Activated CD4-positive, alpha-beta T cell treated with anti-CD3 and anti-CD28 coated beads, Interleukin-2, amount 10 ng/mL, durations not matched to agents 7 days and 5 days (primary cell): ENCODE measurements at places on chromosomes 16 and 17.

GRCh38 chr17:72362376-72363088, 241.7 kb downstream of the SOX9 start:
- H3K4me1 ChIP-seq, result no peaks in the 10 kb centered on the region
- no peaks in the 10 kb centered on the region for H3K36me3 ChIP-seq
- H3K27me3 ChIP-seq, result no peaks in the 10 kb centered on the region
- no peak overlapping the region for H3K4me3 ChIP-seq

GRCh38 chr16:2715519-2715918, 4.5 kb downstream of the PRSS27 start:
- H3K27ac ChIP-seq, result no peak overlapping the region
- peaks cover 10% of the 10 kb centered on the region for H3K4me1 ChIP-seq
- peak overlapping the region; percentile 27 for H3K4me3 ChIP-seq
- peak; percentile 88 for DNase-seq
- no peaks in the 10 kb centered on the region for H3K27me3 ChIP-seq

GRCh38 chr17:68641276-68642117, 40.3 kb upstream of the FAM20A start:
- DNase-seq, result no peak
- peaks cover 14% of the 10 kb centered on the region for H3K27me3 ChIP-seq
- H3K4me3 ChIP-seq, result no peak overlapping the region
- H3K36me3 ChIP-seq, result no peaks in the 10 kb centered on the region

GRCh38 chr17:48432820-48433775, 3.1 kb upstream of the SKAP1 start:
- H3K27me3 ChIP-seq, result no peaks in the 10 kb centered on the region
- H3K4me1 ChIP-seq, result peaks cover 70% of the 10 kb centered on the region
- H3K36me3 ChIP-seq, result peaks cover 35% of the 10 kb centered on the region
- no peak overlapping the region for H3K27ac ChIP-seq
- no peak overlapping the region for H3K4me3 ChIP-seq

DNA sequence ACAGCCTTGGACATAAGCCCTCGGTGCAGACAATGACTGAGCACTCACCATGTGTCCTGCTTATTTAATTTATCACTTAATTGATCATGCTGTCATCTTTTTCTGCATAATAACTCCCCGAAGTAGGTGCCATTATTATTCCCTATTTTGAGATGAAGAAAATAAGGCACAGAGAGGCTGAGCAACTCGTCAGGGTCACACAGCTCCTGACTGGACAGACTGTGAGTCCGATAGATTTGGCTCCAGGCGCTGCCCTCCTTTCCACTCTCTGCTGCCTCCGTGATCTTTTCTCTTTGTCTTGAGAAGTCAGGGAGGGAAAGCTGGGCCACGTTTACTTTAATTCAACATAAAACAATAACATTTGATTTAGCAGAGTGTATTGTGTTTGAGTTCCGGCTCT, 19.0 kb upstream of the N4BP1 start:
- peaks cover 9% of the 10 kb centered on the region for H3K27me3 ChIP-seq
- H3K27ac ChIP-seq, result no peak overlapping the region
- no peak overlapping the region for H3K4me3 ChIP-seq

- no peak overlapping the region for H3K4me3 ChIP-seq
- peaks cover 13% of the 10 kb centered on the region for H3K36me3 ChIP-seq
- peak overlapping the region; percentile 67 for H3K27ac ChIP-seq
- peaks cover 22% of the 10 kb centered on the region for H3K4me1 ChIP-seq
These were observed 47.9 kb downstream of the RABEP1 start for GRCh38 chr17:5329784-5330557.

- H3K27ac ChIP-seq, result no peak overlapping the region
- H3K27me3 ChIP-seq, result no peaks in the 10 kb centered on the region
- no peak overlapping the region for H3K4me3 ChIP-seq
- H3K4me1 ChIP-seq, result no peaks in the 10 kb centered on the region
These were observed 269.7 kb upstream of the MAF start for GRCh38 chr16:79870016-79870886.

- H3K27ac ChIP-seq, result peak overlapping the region; percentile 83
- DNase-seq, result no peak
- H3K4me3 ChIP-seq, result peak overlapping the region; percentile 84
These were observed 1.1 kb downstream of the ACTG1 start for GRCh38 chr17:81511554-81511803.

DNA sequence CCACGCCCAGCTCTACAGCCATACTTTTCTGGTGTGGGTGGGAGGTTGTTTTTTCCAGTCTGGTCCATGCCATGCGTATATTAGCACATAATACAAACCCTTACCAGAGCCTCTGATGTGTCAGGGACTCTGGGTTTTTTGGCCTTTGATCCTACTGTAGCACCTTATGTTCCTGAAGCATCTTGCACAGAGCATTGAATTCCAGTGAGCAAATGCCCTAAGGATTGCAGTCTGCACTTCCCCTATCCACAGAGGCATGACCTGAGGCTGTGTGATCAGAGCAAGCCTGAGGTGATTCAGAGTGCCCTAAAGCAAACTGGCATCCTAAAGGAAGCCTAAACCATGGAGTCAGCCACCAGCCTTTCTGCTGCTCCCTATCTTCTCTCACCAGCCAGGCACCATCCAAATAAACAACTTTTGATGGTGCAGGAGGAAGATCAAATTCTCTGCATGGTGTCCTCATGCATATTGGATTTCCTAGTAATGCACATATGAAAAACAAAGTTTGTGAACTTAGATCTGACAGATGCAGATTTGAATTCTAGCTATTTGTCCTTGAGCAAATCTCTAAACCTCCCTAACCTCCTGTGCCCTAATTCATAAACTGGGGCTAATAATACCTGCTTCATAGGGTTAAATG, 41.2 kb upstream of the HAS3 start:
- no peak overlapping the region for H3K4me3 ChIP-seq
- no peaks in the 10 kb centered on the region for H3K4me1 ChIP-seq
- no peaks in the 10 kb centered on the region for H3K36me3 ChIP-seq
- DNase-seq, result no peak

GRCh38 chr17:31096106-31096436, 1.3 kb downstream of the NF1 start:
- no peak for DNase-seq
- no peaks in the 10 kb centered on the region for H3K27me3 ChIP-seq
- H3K27ac ChIP-seq, result peak overlapping the region; percentile 86
- H3K36me3 ChIP-seq, result no peaks in the 10 kb centered on the region
- peaks cover 17% of the 10 kb centered on the region for H3K4me1 ChIP-seq

DNA sequence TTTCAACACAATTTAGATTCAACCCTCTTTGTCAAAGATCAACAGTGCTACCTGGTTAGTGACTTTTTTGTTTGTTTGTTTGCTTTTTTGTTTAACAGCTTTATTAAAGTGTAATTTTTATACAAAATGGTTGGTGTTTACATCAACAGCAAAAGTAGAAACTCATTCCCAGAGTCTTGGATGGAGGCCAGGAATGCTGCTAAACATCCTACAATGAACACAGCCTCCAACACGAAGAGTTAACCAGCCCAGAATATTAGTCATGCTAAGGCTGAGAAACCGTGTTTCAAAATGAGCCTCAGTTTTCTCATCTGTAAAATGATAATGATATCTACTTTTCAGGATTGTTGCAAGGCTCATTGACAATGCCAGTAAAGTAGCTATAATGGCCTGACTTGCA, 211.0 kb upstream of the MAF start:
- no peak overlapping the region for H3K4me3 ChIP-seq
- H3K27me3 ChIP-seq, result peaks cover 9% of the 10 kb centered on the region
- H3K4me1 ChIP-seq, result no peaks in the 10 kb centered on the region
- no peak for DNase-seq
- no peaks in the 10 kb centered on the region for H3K36me3 ChIP-seq

- H3K4me1 ChIP-seq, result peaks cover 26% of the 10 kb centered on the region
- H3K27me3 ChIP-seq, result peaks cover 41% of the 10 kb centered on the region
- H3K4me3 ChIP-seq, result no peak overlapping the region
These were observed 1.3 kb downstream of the YBX2 start for GRCh38 chr17:7293159-7293558.

GRCh38 chr17:82675476-82676245, 22.8 kb downstream of the RAB40B start:
- no peaks in the 10 kb centered on the region for H3K27me3 ChIP-seq
- H3K27ac ChIP-seq, result no peak overlapping the region
- H3K4me3 ChIP-seq, result no peak overlapping the region
- H3K4me1 ChIP-seq, result peaks cover 3% of the 10 kb centered on the region

DNA sequence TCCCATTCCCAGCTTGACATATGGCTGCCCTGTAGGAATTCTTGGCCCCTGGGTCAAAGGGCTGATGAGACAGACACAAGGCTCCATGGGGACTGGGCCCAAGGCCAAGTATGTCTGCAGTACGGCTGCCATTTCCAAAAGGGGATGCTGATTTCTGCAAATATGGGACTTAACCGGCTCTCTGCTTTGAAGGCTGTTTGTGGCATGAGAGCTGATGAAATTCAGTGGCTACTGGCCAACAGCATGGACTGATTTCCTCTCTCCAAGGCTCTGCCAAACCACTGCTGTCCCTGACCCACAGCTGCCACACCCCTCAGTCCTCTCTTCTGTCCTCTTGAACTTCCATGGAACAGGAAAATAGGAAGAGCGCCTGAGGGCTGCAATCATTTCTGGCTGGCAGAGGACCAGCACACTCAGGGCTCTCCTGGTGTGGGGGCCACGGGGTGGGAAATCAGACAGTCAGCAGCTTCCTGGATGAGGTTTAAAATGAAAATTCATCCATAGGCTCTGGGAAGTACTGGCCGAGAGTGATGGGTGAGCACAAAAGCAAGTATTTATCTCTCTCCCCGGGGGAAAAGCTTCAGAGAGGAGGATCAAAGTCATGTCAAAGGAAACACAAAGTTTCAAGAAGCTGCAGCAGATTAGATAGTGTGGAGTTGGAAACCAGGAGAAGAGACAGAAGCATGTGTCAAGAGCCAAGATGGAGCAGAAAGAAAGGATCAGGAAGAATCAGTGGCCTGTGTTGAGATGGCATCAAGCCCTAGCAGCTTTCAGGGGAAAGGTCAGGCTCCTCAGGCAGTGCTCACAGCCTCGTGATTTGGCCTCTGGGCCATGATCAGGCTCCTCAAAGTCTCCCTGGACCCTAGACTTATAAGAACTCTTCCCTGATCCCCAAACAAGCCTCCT, 64.1 kb upstream of the SREBF1 start:
- peaks cover 13% of the 10 kb centered on the region for H3K36me3 ChIP-seq
- no peaks in the 10 kb centered on the region for H3K27me3 ChIP-seq
- H3K4me3 ChIP-seq, result no peak overlapping the region
- peaks cover 12% of the 10 kb centered on the region for H3K4me1 ChIP-seq
- H3K27ac ChIP-seq, result peak overlapping the region; percentile 31
